ENCODE measurements at places on chromosomes 7 and 10.

DNA sequence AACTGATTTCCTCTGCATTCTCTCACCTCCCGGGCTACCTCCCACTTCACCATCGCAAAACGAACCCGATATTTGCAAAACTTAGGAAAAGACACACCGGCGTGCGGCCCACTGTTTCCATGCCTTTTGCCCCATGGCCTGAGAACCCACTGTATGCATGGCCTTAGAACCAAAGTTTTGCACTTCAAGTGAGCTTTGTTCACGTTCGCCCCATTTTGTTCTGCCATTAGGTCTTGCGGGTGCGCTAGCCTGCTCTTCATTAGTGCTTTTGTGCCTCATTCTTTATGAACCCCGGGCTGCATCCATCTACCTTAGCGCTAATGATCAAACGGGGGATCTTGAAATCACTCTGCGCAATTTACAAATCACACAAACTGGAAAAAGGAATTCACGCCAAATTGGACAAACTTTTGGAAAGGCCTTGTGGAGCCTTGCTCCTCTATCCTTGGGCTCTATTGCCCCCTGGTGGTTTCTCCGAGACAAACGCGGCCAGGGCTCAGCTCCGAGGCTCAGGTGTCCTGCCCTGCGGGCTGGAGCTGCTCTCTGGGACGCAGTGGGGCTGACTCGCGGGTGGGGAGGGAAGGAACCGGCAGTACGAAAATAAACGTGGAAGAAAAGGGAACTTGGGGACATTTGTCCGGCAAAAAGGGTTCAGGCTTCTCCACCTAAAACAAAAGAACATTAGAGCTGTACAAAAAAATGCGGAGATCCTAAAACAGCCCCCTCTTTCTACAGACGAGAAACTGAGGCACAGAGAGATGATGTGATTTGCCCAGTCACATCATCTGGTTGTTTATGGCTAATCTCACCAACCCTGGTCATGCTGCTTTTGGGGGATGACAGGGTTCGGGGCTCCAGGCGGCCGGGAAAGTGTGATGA is 300.4 kb upstream of the NFE2L3 start:
- DNase-seq, result no peak

GRCh38 chr10:79222186-79222585 is 125.1 kb upstream of the PPIF start:
- DNase-seq, result no peak

- DNase-seq, result no peak
Observed at GRCh38 chr10:94349327-94349726, 13.4 kb downstream of the NOC3L start.

GRCh38 chr10:95308389-95309302 is 17.8 kb upstream of the PDLIM1 start:
- DNase-seq, result peak; percentile 95

- no peak for DNase-seq
Observed at GRCh38 chr10:29078919-29079318, 210.0 kb upstream of the LYZL1 start.

DNA sequence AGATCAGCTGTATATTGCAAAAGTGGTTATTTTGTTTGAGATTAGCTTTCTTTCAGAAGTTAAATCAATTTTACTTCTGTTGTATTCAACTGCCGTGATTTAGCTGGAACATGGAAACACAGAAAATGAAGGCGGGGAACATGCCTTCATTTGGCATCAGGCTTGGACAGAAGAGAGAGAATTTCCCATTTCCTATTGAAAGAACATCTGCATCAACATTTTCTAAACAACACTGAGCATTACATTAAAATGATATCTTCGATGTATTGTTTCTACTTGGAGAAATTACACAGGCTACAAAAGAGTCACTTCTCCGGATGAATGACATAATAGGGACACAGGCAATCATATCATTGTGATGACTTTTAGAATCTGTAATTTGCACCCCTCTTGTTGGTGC is 46.6 kb upstream of the KLF6 start:
- DNase-seq, result no peak

GRCh38 chr10:59285073-59285472 is 77.3 kb downstream of the FAM13C start:
- DNase-seq, result no peak

DNA sequence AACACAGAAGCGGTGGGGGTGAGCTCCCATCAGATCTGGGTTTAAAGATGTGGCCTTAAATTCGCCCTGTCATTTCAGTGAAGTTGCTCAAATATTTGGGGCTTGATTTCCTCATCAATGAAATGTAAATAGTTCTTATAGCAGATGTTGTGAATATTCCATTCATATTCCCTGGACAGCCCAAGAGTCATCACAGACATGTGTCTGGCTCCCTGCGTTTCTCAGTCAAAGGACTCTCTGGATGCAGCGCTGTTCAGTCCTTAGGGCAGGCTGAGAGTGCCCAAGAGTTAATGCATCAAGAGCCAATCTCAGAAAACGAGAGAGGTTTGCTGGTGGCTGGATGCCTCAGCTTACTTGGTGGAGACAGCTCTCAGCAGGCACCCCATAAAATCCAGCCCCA is 475.5 kb upstream of the VSTM2A start:
- no peak for DNase-seq

GRCh38 chr7:45700556-45700955 is 126.4 kb downstream of the ADCY1 start:
- DNase-seq, result no peak

GRCh38 chr10:58177362-58177947 is 90.2 kb downstream of the IPMK start:
- DNase-seq, result no peak

DNA sequence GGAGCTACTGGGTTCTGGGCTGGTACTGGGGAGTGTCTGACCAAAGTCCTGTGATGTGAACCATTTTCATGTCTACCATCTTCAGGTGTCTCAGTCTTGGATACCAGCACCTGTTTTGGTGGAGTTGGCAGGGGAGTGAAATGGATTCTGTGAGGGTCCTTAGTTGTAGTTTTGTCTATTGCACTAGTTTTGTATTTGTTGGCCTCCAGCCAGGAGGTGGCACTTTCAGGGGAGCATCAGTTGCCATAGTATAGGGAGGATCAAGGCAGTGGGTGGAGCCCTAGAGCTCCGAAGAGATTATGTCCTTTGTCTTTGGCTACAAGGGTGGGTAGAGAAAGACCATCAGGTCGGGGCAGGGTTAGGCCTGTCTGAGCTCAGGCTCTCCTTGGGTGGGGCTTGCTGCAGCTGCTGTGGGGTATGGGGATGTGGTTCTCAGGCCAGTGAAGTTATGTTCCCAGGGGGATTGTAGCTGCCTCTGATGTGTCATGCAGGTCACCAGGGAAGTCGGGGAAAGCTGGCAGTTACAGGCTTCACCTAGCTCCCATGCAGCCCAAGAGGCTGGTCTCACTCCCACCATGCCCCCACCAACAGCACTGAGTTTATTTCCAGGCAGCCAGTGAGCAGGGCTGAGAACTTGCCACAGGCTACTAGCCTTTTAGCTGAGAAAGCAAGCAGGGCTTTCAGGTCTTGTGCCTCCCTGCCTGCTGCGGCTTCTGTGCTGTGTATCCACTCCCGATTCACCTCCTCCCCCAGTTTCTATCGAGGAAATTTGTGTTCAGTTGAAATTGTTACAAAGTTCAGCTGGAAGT is 153.1 kb downstream of the ZNF365 start:
- DNase-seq, result no peak

- no peak for DNase-seq
Observed at GRCh38 chr7:99255463-99255862, 17.2 kb upstream of the MYH16 start.

DNA sequence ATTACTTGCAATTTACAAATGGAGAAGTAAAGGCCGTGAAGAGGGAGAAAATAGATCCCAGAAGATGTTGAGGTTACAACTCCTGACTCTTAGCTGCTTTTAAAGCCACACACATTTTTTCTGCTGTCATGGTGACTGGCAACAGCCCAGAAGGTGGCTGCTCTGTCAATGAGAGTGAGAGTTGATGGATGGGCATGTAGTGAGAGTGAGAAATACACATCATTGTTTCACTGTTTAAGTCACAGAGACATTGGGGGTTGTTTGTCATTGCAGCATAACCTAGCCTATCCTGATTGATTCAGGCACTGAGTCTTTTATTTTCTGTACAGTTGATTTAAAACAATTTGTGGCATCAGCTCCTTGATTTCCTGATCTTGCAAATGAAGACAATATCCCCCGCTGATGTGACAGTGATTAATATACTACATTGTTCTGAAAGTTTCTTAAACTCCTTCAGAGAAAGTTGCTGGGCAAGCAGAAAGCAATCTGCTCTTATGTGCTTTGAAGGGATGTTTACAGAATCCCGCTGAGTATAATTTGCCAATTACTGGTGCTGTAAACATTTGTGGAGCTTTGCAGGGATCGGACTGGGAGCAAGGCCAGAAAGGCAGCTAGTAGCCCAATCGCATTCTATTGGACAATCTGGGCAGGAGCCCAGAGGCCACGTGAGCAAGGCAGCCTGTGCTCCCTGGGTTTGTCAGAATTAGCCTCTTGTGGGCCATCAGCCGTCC is 229.6 kb downstream of the PRPF18 start:
- DNase-seq, result no peak

DNA sequence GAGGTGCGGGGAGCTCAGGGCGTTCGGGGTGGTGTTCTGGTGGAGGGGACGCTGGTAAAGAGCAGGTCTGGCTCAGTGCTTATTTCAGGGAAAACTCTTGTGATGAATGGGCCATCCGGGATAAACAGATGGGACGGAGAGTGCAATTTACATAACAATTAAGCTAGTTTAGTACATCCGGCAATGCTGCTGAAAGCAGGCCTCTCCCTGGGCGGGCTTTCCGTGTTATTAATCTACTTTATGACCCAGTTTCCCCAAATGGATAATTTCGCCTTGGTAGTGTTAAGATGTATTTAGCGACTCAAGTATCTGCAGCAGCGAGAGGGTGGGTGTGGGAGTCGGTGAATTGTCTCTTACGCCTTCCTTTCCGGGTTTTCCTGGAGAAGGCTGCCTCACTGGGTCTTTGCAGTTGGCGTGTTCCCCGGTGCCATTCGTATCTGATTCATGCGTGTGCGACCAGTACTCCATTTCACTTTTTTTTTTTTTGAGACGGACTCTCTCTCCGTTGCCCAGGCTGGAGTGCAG is 25.2 kb downstream of the FOXK1 start:
- no peak for DNase-seq

GRCh38 chr7:132402096-132402495 is 174.2 kb downstream of the PLXNA4 start:
- no peak for DNase-seq

- no peak for DNase-seq
Observed at GRCh38 chr7:150974468-150975391, 3.4 kb downstream of the KCNH2 start.

DNA sequence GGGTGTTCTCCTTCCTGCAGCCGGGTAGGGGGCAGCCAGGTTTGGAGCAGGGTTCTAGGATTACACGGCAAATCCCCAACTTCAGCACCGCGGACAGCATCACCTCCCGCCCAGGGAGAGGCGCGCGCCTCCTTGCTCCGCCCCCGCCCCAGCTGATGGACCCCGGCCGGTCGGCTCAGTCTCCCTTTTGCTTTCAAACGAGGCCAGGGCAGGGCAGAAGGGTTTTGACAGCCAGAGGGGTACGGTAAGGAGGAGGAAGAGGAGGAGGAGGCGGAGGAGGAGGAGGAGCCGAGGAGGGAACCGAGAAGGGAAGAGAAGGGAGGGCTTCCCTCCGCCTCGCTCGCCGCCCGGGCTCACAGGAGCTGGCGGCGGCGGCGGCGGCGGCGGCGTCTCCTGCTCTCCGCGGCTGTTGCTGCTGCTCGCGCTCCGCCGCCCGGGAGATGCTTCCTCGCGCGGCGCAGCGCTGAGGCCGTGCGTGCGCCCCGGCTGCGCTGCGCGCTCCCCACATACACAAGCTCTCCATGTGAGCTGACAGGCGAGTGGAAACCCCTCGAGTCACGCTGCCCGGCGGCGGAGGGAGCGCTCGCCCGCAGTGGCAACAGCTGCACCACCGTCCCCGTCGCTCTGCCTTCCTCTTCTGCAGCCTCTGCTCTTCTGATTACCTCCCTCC is 615 bp upstream of the CNTNAP2 start:
- DNase-seq, result no peak

DNA sequence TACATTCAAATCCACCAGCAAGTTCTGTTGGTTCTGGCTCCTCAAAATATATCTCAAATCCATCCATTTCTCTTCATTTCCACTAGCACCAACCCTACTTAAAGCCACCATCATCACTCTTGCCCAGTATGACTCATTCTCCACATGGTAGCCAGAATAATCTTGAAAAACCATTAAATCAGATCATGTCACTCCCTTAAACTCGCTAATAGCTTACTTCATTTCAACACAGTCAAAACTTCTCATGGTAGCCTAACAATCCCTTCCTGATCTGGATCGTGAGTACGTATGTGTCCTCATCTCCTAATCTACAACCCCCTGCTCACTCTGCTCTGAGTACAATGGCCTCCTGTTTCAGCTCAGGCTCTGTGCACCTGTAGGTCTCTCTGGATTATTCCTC is 8.7 kb downstream of the EPC1 start:
- no peak for DNase-seq

GRCh38 chr7:50711271-50712175 is 71.2 kb downstream of the GRB10 start:
- no peak for DNase-seq

GRCh38 chr7:150396426-150396825 is 17.3 kb downstream of the ZNF775 start:
- DNase-seq, result no peak

DNA sequence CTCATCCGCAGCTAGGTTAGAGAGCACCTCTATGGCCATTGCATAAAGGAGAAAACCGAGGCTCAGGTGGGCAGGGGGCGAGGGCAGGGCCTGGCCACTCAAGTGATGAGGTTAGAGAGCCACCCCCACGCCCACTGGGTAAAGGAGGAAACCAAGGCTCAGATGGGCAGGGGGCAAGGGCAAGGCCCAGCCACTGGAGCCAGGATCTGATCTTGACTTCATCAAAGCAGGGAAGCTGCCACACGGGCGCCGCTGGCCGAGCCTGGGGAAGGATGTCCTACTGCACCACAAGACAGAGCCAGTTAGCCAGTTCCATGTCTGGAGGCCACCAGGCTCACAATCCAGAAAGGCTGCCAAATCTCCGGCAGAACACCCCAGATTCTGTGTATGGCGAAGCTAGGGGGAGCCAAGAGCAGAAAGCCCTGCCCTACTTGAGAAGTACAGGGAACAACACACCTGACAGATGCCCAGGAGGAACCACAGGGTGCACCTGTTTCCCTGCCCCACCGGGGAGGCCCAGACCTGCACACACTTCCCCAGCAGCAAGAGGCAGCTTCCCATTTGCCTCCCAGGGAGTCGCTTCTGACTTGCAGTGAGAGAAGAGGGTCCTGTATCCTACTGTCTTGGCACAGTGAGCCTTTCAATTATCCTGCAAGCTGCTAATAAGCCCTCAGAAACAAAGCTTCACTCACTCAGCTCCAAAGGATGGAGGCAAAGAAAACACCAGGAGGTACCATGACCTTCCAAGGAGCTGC is 101.9 kb downstream of the TNS3 start:
- no peak for DNase-seq

DNA sequence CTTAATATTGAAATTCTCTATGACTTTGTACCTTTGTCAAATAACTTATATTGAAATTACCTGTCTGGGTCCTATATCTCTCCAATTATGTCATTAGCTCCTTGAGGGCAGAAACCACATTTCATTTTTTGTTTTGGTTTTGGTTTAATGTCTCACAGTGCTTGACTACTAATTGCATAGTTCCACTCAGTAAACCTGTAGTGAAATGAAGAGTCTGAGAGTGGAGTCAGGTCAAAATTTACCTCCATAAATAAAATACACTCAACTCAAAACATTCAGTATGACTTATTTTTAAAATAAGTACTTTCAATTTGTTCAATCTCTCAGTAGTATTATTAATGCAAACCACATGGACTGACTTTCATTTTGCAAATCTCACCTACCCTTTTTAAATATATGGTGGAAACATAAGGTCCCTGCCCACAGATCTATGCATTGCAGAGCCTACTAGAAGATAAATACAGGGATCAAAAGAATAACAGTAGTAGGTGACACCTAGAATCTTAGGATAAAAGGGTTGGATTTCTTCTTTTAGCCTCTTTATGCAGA is 32.5 kb downstream of the PDE1C start:
- no peak for DNase-seq

Measured in kidney epithelial cell (primary cell).